Type B pancreatic cell (in vitro differentiated cells): ENCODE measurements at places on chromosomes 2 and 18.
A peak's percentile ranks its signal among the peaks of the same experiment; 100 is the strongest.

DNA sequence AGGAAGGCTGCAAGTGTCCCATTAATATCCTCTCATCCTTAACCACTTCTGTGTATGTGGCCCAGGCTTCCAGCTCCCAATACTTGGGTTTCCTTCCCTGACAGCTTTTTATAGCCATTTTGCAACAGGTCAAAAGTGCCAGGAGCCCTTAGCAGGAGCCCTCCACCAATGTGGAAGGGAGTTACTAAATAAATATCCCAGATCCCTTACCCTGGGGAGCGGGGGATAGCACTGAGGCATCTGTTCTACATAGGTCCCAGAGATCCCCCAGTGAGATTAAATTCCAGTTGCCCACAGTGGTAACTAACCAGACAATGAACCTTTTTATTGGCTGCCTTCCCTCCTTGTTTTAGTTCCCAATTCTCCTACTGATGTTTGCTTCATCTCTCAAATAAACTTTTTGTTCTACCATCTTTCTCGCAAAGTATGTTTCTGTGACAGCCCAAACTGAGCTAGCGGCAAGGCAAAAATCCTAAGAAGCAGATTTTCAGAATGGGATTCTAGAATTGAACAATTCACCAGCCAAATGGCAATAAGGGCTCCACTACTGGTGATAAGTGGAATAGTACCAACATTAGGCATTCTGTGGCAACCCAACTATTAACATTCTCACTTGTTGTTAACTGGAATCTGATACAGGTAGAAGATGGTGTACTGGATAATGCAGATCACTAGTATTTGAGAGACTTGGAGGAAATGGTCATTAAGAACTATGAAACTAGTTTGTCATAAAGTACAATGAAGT is 83.9 kb upstream of the MAPRE2 start:
- DNase-seq, result no peak

DNA sequence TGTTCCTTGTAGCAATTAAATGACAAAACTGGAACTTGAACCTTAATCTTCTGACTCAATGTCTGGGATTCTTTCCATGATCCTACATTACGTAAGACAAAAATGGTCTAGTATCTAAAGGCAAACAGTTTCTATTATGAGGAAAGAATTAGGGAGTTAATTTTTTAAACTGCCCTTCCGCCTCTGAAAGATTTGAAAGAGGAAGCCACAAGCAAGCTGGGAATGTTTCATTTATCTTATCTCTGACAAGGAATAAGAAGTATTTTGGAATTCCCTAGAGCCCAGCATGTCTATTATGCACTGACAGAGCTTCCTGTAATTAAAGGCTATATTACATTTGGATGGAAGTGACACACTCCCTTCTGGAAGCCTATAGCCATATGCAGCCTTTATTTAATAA is 558.8 kb upstream of the CDH2 start:
- no peak for DNase-seq

DNA sequence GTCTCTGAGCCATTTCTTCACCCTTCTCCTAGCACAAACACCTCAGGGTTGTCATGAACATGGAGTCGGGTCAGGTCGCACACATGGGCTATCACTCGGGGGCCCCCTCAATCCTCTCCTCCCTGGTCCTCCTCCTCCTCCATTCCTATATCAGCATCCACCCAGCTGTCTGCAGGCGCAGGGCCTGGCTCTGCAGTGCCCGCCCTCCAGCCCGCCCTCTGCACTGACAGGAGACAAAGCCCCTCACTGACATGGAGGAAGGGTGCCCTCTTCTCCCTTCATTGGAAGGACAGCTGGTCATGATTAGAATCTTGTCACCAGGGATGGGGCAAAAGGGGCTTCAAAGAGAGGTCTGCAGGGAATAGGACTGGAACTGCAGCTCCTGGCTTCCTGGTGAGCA is 21.7 kb downstream of the HS1BP3 start:
- no peak for DNase-seq

GRCh38 chr2:135149251-135149650 is 97.2 kb downstream of the RAB3GAP1 start:
- DNase-seq, result no peak

GRCh38 chr18:35040988-35041814 is at the start of gene MAPRE2:
MAPRE2 (plus strand) TSS chr18:35041413; CDS start chr18:35041540, 127 bp downstream.
- peak; percentile 99 for DNase-seq

DNA sequence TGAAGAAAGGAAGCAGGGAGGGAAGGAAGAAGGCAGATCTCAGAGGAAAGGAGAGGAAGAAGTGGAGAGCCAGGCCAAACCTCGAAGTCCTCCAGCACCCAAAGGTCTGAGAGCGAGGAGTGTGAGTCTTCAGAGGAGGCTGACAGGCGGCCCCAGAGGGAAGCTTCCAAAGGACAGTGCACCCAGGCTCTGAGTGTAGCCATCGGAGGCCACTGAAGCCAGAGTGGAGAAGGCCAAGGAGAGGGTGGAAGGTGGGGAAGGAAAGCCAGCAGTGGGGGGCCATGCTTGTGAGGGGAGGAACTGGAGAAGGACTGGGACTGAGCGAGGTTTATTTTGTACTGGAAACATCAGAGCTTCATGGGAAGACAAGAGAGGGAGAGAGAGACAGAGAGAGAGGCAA is 6.0 kb downstream of the ATP6V1B1 start:
- DNase-seq, result no peak

DNA sequence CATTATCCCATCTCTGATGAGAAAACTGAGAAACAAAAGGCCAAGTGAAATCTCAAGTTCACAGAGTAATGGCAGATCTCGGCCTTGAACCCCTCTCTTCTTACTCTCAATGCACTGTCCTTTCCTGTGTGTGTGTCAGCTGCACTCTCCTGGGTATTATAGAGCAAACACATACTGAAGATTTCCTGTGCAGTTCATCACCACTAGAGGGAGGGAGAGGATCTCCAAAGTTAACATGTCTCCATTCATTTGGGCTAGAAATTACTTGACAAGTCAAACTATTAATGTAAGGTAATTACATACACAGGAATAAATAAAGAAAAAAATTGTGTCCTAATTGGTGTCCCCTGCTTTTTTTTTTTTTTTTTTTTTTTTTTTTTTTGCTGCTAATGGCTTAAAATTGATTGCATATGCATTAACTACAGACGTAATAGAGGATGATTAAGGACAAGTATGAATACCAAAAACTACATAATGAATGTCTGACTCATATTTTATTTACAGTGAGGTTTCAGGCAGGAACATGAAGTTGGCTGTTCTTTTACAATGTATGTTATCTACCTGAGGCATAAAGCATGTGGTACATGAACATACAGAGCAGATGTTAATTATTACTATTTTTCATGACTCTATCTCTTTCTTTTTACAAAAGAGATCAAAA is 269.2 kb downstream of the NYAP2 start:
- no peak for DNase-seq

- no peak for DNase-seq
Observed at GRCh38 chr18:48860269-48861180, 90.2 kb downstream of the SMAD7 start.

DNA sequence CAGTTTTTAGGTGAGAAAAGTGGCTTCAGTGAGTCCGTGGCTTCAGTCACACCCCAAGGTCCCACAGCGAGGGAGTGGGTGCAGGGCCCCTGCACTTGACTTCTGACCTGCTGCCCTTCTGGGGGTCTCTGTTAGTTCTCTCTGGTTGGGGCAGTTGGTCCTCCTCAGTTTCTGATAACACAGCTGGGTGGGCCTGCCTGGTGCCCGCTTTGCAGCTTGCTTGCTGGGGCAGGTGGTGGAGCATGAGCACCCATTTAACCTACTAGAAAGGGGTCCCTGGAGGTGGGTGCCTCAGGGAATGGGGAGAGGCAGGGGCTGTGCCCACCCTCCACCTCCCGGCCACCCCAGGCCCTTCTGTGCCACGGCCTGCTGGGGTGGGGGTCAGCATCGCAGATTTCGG is 83.2 kb downstream of the ASB1 start:
- DNase-seq, result no peak

- no peak for DNase-seq
Observed at GRCh38 chr2:239038773-239039478, 191.0 kb downstream of the TWIST2 start.

DNA sequence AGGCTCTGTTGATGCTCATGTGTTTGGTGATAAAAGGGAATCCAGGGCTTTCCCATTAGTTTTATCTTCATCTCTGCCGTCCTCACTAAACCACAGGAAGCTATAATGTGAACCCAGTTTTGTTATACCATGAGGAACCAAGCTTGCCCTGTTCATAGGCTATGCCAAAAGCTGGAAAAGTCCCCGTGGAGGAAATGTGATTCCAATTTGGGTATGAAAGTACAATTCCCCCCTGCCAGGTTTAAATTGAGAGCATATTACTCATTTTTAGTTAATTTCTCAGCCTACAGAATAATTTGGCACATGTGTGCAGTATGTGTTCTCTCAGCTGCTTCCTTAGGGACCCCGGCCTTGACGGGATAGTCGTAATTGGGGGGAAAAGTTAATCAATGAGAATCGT is 327.4 kb downstream of the RND3 start:
- DNase-seq, result no peak

DNA sequence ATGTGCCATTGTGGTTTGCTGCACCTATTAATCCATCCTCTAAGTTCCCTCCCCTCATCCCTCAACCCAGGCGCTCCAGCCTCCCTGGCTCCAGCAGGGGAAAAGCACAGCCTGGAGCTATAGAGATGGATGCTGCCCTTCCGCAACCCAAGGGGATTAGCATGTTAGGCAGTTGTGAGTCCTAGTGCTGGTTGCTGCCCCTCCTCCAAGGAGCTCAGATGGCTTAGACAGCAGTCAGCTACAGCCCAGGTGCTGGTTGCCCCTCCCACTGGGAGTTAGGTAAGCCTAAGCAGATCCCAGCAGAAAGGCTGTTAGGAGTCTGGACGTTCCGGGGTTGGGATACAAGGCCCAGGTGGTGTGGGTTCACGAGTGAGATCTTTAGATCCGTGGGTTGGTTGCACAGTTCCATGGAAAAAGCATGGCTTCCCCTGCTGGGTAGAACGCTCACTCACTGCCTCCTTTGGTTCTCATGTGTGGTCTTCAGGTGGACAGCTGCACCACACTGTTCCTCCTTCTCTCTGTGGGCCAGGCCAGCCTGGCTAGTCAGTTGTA is 446.1 kb downstream of the ZNF804A start:
- no peak for DNase-seq

DNA sequence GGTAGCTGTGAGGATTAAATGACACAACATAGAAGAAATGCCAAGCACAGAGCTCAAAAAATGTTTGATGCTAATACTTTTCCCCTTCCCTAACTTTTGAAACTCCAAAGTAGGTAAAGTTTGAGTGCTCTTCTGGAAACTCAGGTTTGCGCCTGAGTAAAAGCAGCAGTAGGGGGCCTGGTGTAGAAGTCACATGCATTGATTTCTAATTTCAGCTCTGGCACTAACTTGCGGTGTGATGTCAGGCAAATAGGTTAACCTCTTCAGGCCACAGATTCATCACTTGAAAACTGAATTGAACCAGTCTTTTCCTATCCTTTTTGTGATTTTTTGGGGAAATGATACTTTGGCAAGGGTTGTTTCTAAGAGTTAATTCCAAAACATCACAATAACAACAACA is 27.2 kb downstream of the LHCGR start:
- no peak for DNase-seq

GRCh38 chr2:200297989-200298388 is 8.5 kb upstream of the SPATS2L start:
- DNase-seq, result no peak

DNA sequence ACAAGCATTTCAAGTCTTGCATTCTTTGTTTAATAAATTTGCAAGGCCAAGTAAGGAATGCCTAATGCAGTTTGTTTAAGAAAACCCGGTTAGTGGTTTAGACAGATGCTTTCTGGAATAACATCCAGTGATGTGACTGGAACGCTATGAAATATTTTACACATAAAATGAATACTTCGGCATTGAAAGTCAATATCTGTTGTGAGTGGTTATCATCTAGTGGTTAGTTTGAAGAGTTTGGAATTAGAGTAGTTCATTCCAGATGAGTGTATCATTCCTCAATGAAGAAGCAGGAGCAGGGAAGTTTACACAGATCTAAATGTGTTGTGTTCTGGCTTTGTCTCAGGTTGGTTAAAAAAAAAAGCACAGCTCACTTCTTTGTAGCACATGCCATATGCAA is 608.0 kb upstream of the PIK3C3 start:
- no peak for DNase-seq

DNA sequence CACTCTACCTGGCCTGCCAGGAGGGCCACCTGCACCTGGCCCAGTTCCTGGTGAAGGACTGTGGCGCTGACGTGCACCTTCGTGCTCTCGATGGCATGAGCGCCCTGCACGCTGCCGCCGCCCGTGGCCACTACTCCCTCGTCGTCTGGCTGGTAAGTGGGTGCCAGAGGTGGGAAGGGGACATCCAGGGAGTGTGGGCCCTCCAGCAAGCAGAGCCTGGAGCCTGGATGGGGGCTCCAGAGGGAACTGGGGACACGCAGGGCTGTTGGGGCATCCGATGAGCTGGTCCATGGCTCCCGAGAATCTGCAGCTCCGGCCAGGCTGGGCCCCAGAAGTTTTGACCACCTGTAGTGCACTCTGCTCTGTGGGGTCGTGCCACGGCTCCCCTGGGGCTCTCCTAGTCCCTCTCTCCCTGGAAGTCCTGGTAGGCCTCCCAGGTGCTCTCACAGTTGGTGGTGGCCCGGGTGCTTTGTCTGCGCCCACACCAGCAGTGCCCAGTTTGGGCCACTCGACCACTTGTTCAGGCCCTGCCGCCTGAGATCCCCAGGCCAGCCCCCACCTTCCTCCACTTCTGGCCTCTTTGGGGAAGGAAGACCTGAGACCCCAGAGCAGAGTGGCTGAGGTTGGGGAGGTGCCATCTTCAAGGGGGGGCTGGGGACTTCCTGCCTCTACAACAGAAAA is 4.7 kb downstream of the ESPNL start:
- DNase-seq, result peak; percentile 64

DNA sequence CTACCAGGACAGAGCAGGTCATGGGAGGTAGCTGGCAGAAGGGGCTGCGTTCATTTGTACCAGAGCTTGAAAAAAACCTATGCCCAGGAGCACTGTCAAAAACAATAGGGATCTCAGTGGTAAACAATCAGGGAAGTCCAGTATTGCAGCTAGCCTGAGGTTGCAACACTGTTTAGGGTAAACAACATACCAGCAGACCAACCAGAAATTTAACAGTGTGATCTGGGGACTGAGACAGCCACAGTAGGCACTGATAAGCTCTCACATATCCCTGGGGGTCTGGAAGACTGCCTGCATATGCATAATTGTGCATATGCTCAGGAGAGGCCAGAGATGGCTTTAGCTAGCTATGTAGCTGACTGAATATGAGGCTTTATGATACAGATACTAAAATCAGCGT is 12.0 kb upstream of the ZCCHC2 start:
- DNase-seq, result no peak

DNA sequence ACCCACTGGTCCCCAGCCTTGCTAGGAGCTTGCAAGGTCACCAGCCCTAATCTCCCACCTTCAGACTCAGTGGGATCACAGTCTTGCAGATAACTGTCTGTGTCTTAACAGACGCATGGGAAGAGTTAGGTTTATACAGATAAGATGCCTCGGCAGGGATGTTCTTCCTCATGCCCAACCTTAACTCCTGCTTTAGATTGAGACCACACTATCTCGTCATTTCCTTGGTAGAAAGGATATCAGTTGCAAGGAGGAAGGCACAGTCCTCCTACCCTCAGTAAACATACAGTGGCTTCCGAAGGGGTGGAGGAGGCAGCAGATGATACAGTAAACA is 7.2 kb downstream of the NT5DC4 start:
- no peak for DNase-seq

GRCh38 chr2:173708806-173709205 is 256.4 kb downstream of the SP3 start:
- DNase-seq, result no peak
